Left ventricle myocardium inferior (tissue), 1 donor: ENCODE measurements at places on chromosomes 12 and 14. TPM values are rescaled to one million over a fixed set of nuclear protein-coding genes. Genes with fewer than 3 reads are reported as not detected.

GRCh38 chr12:96862326-96862725 lies 44.7 kb upstream of the NEDD1 start:
- no peak for DNase-seq

- no peak for DNase-seq
Measured at GRCh38 chr12:2550561-2551411, 244.0 kb upstream of the FKBP4 start.

- no peak for DNase-seq
Measured at GRCh38 chr12:69298947-69299346, 49.2 kb upstream of the LYZ start.

DNA sequence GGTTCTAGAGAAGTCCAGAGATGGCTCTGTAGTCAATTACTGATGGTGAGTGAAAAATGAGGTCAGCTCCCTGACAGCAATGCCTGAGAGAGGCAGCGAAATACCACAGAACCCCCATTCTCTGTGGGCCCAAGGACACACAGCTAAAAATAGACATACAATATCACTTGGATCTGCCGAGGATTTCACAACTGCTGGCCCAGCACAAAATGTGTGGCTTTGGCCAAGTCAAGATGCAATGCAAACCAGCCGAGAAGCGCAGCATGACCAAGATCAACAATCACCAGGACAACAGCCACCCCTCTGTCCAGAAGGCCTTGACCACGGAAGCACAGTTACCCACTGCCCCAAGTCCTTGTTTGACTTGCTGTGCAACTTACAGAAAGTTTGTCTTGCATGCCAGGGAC lies 52.2 kb downstream of the CKAP4 start:
- DNase-seq = peak; percentile 58

GRCh38 chr12:52514471-52515318 lies 5.5 kb downstream of the KRT5 start:
- no peak for DNase-seq

- no peak for DNase-seq
Measured at GRCh38 chr12:52631264-52631663, 12.9 kb upstream of the KRT73 start.

- DNase-seq = no peak
Measured at GRCh38 chr12:53065470-53065869, 13.7 kb downstream of the SPRYD3 start.

- DNase-seq = no peak
Measured at GRCh38 chr12:128259556-128260070, 7.4 kb upstream of the TMEM132C start.

GRCh38 chr12:67818459-67818903 lies 169.9 kb downstream of the DYRK2 start:
- no peak for DNase-seq

DNA sequence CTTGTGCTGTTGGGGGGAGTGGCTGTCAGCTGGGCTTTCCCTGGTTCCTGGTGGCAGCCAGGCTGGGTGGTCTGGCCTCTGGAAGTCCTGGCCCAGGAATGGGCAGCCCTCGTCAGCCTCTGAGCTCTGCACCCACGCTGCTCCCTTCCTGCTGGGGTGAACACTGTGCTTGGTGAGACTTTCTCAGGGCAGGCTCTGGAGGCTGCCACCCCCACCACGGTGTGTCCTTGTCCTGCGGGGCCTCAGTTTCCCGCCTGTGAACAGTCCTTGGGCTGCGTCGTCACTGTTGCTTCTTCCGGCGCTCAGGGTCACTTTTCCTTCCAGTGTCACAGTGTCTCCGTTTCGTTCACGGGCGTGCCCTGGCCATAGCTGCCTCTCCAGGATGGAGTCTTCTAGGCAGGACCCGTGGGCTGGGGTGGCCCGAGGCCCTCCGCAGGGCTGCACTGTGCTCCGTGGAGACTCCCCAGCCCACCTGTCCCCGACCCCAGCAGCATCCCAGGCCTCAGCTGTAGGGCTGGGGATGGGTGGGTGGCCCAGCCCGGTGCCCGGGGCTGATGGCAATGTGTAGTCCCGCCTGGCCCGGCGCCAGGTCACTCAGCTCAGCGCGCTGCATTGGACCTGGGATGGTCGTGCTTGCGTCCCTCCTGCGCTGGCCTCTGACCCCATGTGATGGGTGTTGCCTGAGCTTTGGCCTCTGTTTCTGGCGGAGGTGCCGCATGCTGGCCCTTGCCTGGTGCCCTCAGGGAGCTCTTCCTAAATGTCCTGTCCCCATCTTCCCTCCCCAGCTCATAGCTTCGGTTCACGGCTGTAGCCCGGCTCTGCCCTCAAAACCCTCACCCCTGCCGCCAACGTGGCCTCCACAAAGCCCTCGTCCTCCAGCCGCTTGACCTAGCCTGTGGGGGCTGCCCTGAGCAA lies 6.8 kb downstream of the KIF26A start:
- DNase-seq = no peak

Gene RDH5
- 12.2 TPM for total RNA-seq

Gene FOXG1
- not detected for total RNA-seq

Gene RERGL
- 0.69 TPM for total RNA-seq
